ENCODE measurements at places on chromosomes 11 and 22. TPM values are rescaled to one million over a fixed set of nuclear protein-coding genes. Genes with fewer than 3 reads are reported as not detected.

The GSTT2 gene
- not detected for total RNA-seq

The GNB1L gene
- total RNA-seq: 14.7 TPM

The ANKK1 gene
- total RNA-seq: not detected

The POU2F3 gene
- total RNA-seq: not detected

The BRSK2 gene
- not detected for total RNA-seq

- peak overlapping the region; percentile 56 for H3K4me3 ChIP-seq
- DNase-seq: no peak
- H3K4me1 ChIP-seq: peaks cover 95% of the 10 kb centered on the region
- H3K27ac ChIP-seq: peak overlapping the region; percentile 82
- no peaks in the 10 kb centered on the region for H3K27me3 ChIP-seq
These were observed 117.3 kb downstream of the ETS1 start for GRCh38 chr11:128470081-128470480.

DNA sequence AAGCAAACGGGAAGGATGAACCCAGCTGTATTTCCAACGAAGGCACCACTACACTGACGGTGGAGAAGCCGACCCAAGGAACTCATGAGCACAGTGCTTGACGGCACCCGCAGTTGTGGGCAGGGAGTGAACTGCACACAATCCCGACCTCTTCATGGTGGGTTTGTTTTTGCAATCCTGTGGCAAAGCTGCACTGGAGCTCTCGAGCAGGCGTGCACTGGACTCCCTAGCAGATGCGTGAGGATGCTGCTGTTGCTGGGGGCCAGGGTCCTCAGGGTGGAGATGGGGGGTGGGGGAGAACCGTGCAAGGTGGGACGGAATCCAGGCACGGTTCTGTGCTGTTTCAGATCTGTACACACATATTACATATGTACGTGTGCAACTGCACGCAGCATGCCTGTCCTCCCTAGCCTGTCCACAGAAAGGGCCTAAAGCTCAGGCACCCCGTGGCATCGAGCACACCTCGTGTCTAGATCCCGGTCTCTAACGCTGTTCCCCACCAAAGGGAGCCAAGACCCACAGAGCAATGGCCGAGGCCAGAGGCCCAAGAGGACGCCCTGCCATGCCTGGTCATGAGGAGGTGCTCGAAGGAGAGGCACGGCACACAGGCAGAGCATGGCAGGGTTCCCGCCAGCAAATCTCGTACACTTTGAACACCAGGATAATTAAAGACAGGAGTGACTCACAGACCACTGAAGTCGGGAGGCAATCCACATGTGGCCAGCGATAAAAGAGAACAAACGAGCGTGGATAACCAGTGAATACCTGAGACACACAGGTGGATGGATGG is 17.6 kb downstream of the ALG12 start:
- H3K36me3 ChIP-seq: peaks cover 43% of the 10 kb centered on the region
- no peak overlapping the region for H3K4me3 ChIP-seq
- no peaks in the 10 kb centered on the region for H3K27me3 ChIP-seq
- H3K4me1 ChIP-seq: peaks cover 4% of the 10 kb centered on the region

GRCh38 chr11:75135021-75135650 is 15.8 kb upstream of the SLCO2B1 start:
- H3K27me3 ChIP-seq: peaks cover 46% of the 10 kb centered on the region
- H3K4me3 ChIP-seq: no peak overlapping the region
- no peaks in the 10 kb centered on the region for H3K4me1 ChIP-seq
- DNase-seq: peak; percentile 18
- no peaks in the 10 kb centered on the region for H3K36me3 ChIP-seq

The SYNGR1 gene
- 16.0 TPM for total RNA-seq

- peaks cover 2% of the 10 kb centered on the region for H3K36me3 ChIP-seq
- no peak for DNase-seq
- H3K27me3 ChIP-seq: no peaks in the 10 kb centered on the region
- no peak overlapping the region for H3K27ac ChIP-seq
These were observed 64.4 kb downstream of the GRAMD1B start for GRCh38 chr11:123494195-123495050.

- H3K36me3 ChIP-seq: no peaks in the 10 kb centered on the region
- H3K27me3 ChIP-seq: peaks cover 6% of the 10 kb centered on the region
- no peak for DNase-seq
- no peak overlapping the region for H3K27ac ChIP-seq
- H3K4me1 ChIP-seq: no peaks in the 10 kb centered on the region
These were observed 7.0 kb downstream of the EXPH5 start for GRCh38 chr11:108586600-108586999.

Data from activated CD8-positive, alpha-beta memory T cell treated with anti-CD3 and anti-CD28 coated beads, Interleukin-2, amount 10 ng/mL, durations not matched to agents 7 days and 5 days (primary cell).